ENCODE measurements at places on chromosomes 5 and 9. TPM values are rescaled to one million over a fixed set of nuclear protein-coding genes. Genes with fewer than 3 reads are reported as not detected.

DNA sequence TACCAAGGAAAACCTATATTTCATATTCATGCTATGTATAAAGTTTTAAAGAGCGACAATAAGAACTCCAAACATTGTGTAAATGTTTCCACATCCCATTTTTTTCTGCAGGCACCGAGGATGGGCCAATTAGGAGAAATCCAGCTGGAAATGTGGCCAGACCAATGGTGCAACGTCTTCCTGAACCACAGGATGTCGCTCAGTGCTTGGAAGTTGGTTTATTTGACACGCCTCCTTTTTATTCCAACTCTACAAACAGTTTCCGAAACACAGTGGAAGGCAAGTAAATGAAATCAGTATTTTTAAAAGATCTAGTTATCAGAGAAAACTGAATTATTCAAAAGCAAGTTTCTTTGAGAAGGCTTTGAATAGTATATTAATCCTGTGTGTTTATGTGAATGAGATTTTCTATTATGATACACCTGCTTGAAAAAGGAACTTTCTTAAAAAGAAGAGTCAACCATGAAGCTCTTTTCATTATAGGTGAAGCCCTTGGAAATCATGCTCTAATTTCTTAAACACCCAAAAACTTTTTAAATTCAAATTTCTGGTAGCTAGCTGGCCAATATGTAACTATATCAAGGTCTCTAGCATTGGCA is 9.1 kb downstream of the TYRP1 start:
- DNase-seq: peak; percentile 30

GRCh38 chr9:87212605-87213021 is 265.3 kb upstream of the GAS1 start:
- no peak for DNase-seq

GRCh38 chr5:78182838-78183237 is 111.7 kb downstream of the AP3B1 start:
- DNase-seq: no peak

- peak; percentile 44 for DNase-seq
Observed at GRCh38 chr5:100406640-100407039, 128.5 kb upstream of the FAM174A start.

- no peak for DNase-seq
Observed at GRCh38 chr9:71115448-71115975, 5.9 kb downstream of the TRPM3 start.

The C9orf40 gene
- total RNA-seq: 4.0 TPM

The GALNT12 gene
- total RNA-seq: 28.0 TPM

GRCh38 chr5:154567155-154567554 is 89.1 kb upstream of the HAND1 start:
- DNase-seq: no peak

- no peak for DNase-seq
Observed at GRCh38 chr9:85553475-85553874, 188.3 kb downstream of the AGTPBP1 start.

The SH3TC2 gene
- 0.83 TPM for total RNA-seq

GRCh38 chr9:4306066-4306776 is 6.4 kb upstream of the GLIS3 start:
- DNase-seq: no peak

- peak; percentile 22 for DNase-seq
Observed at GRCh38 chr9:129981180-129981907, 61.6 kb downstream of the FNBP1 start.

DNA sequence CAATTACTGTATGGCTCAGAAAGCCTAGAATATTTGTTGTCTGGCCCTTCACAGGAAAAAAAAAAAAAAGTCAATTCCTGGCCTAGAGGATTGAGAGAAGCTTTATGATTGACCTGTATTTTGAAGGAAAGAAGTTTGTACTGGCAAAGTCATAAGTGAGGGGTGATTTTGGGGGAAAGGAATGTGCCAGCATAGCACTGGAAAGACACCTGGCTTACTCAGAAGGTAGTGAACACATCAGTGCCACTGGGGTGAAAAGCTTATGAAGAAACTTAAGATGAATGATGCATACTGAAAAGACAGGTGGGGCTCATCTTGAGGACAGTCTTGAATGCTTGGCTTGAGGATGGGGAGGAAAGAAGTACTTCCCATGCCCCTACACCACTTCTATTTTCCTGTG is 127.9 kb upstream of the RASA1 start:
- DNase-seq: no peak

The CCDC192 gene
- not detected for total RNA-seq

GRCh38 chr9:78805771-78806170 is 508.8 kb downstream of the PSAT1 start:
- DNase-seq: no peak

- no peak for DNase-seq
Observed at GRCh38 chr5:128403333-128403732, 134.7 kb downstream of the FBN2 start.

The NIPAL4 gene
- not detected for total RNA-seq

- no peak for DNase-seq
Observed at GRCh38 chr5:36646507-36647023, 40.2 kb downstream of the SLC1A3 start.

GRCh38 chr9:129633848-129634247 is 7.9 kb downstream of the NTMT1 start:
- DNase-seq: no peak

The SGCD gene
- 7.4 TPM for total RNA-seq

DNA sequence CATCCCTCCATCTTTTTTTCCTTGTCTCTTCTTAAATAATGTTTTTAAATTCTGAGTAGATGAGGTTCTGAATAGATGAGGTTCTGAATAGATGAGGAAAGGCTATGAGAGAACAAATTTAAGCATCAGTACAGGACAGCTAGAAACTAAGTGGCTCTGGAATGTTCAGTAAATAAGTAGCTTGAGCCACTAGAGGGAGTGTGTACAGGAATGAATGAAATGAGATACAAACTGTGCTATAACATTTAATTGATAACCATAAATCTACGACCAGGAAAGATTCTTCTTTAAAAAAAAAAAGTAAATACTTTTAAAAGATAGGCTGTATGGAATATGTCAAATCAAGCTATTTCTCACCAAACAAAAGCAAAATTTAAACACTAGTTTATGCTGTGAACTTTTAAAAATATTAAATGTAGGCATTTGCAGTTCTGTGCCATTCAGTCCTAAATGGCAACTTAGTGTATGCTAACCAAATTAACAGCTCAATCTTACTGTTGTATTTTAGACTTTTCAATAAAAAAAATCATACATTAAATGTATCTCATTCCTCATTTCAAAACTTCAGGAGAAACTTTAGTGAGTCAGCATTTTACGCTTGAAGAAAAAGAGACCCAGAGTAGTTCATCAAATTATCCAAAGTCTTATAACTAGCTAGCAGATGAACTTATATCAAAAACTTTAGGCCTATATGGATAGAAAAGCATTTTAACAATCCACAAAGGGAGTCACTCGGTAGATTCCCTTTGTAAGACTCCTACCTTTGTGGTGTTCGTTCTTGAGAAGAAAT is 70.4 kb upstream of the SNX2 start:
- no peak for DNase-seq

The INPP5E gene
- total RNA-seq: 13.3 TPM

DNA sequence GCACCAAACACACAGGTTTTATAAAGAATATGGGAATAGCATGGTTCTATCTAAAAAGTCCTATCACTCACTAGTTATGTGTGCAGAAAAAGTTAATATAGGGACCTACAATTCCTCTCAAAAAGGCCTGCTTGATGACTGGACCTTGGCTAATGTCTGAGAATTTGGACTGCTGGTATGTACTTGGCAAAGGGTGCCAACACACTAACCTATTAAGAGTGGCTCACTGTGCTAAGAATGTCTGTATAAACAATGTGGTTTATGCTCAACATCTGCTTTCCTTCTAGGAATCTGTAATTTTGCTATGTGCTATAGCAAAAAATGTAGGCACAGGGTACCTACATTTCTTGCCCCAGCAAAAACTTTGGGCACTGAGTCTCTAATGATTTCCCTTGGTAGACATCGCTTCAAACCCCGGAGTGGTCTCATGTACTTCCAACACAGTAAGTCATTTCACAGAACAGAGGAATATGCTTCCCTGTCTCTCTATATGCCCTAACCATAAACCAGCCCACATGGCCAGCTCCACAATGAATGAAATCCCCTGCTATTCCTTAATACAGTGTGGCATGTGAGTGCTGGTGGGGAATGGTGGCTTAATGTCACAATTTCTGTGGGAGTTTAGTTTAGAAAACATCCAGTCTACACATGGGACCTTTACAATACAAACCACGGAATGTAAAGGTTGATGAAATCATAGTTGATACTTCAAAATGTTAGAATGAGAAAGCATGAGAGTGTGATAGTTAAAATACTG is 101.7 kb downstream of the UBAP2 start:
- peak; percentile 30 for DNase-seq

GRCh38 chr5:179860301-179860700 is 1.7 kb upstream of the MRNIP start:
- DNase-seq: no peak

The AMBP gene
- total RNA-seq: not detected

- DNase-seq: no peak
Observed at GRCh38 chr9:37995348-37995737, 73.7 kb downstream of the SHB start.

GRCh38 chr5:154575546-154576428 is 97.8 kb upstream of the HAND1 start:
- DNase-seq: no peak

- DNase-seq: no peak
Observed at GRCh38 chr5:126852091-126852571, 75.2 kb downstream of the LMNB1 start.

GRCh38 chr5:53560028-53560427 is 411 bp upstream of the NDUFS4 start:
- DNase-seq: no peak

GRCh38 chr5:151006704-151007334 is 13.6 kb upstream of the GPX3 start:
- DNase-seq: no peak

GRCh38 chr5:10478436-10478835 is 36.8 kb downstream of the ROPN1L start:
- DNase-seq: no peak

DNA sequence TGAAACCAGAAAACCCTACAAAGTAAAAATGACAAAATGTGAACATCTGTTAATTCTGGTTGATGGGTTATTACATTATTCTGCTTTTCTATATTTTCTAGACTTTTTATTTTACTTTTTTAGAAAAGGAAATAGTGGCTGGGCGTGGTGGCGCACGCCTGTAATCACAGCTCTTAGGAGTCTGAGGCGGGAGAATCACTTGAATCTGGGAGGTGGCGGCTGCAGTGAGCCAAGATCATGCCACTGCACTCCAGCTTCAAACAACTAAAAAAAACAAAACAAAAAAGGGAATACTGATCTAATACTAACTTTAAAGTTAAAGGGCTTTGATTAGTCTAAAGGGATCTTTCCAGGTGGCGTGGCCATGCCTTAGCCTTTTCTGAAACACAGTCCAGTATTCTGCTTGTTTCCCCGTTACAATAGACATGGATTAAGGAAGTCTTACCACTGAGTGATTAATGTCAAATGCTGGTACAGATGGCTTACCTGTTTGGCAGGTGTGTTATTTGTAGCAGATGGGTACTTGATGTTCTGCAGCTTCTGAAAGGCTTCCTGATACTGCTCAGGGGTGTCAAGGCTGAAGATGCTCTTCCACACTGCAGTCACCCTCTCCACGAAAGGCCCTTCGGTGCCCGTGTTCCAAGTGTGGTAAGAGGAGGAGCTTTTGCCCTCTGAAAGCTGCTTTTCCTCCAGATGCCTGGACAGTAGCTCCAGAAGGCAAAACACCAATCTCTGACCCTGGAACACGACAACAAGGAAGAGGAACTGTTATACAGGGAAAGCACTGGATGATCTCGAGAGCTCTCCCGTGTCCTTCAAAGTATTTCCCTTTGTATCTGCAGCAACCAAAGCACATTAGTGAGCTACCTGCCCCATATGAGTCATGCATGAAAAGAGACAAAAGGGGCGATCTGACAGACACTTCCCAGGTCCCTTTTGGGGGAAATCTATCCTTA is 37.5 kb downstream of the CNOT8 start:
- DNase-seq: no peak

- DNase-seq: no peak
Observed at GRCh38 chr5:78992146-78992545, 7.0 kb upstream of the ARSB start.

The KCNV2 gene
- not detected for total RNA-seq

The OTP gene
- not detected for total RNA-seq

Data from thyroid gland (tissue), 4 donors.